ENCODE measurements at places on chromosomes 6 and 20. TPM values are rescaled to one million over a fixed set of nuclear protein-coding genes. Genes with fewer than 3 reads are reported as not detected.

RHAG gene
- total RNA-seq: not detected

C6orf58 gene
- total RNA-seq: not detected

ADGRG6 gene
- 28.8 TPM for total RNA-seq

RBM24 gene
- not detected for total RNA-seq

SEL1L2 gene
- not detected for total RNA-seq

EFCAB8 gene
- not detected for total RNA-seq

ARFGEF2 gene
- 33.5 TPM for total RNA-seq

GRCh38 chr6:95819461-95819860, 196.3 kb upstream of the FUT9 start:
- no peaks in the 10 kb centered on the region for H3K27me3 ChIP-seq
- no peaks in the 10 kb centered on the region for H3K4me1 ChIP-seq
- no peak for DNase-seq

GRCh38 chr6:34556493-34556892, 364 bp upstream of the SPDEF start:
- no peak overlapping the region for H3K4me3 ChIP-seq
- no peaks in the 10 kb centered on the region for H3K36me3 ChIP-seq
- H3K27ac ChIP-seq: no peak overlapping the region
- no peaks in the 10 kb centered on the region for H3K27me3 ChIP-seq
- DNase-seq: no peak

- no peak overlapping the region for H3K27ac ChIP-seq
- H3K27me3 ChIP-seq: no peaks in the 10 kb centered on the region
- H3K4me1 ChIP-seq: no peaks in the 10 kb centered on the region
- no peak for DNase-seq
- no peaks in the 10 kb centered on the region for H3K36me3 ChIP-seq
Observed at GRCh38 chr6:151275566-151275965, 35.8 kb downstream of the AKAP12 start.

GRCh38 chr6:44006123-44006871, 121.0 kb downstream of the MRPL14 start:
- no peak overlapping the region for H3K27ac ChIP-seq
- no peaks in the 10 kb centered on the region for H3K36me3 ChIP-seq
- H3K4me3 ChIP-seq: no peak overlapping the region
- no peak for DNase-seq
- no peaks in the 10 kb centered on the region for H3K27me3 ChIP-seq

DNA sequence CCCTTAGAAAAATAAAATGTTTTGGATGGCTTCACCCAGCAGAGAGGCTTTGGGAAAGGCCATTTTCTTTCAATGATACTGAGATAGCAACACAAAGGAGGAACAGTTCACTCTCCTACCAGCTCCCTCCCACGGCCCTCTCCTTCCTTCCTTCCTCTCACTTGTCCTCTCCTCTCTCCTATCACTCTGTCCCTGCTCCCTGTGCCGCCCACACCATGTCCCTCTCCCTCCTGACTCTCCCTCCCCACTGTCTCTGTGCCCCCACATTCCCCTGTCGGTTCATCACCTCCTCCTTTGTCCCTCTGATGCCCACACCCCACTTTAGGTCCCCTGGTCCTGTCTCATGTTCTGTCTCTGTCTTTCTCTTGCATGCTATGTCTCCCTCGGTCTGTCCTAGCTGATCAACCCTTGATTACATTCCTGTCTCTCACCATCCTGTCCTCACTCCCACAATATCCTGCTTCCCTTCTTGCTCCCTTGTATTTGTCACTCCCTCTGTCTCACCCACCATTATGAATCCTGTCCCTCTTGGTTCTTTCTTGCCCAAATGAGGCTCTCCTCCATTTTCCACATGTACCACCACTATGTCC, 30.1 kb downstream of the ELMO2 start:
- no peak for DNase-seq
- peaks cover 15% of the 10 kb centered on the region for H3K4me1 ChIP-seq
- H3K27ac ChIP-seq: peak overlapping the region; percentile 10
- no peak overlapping the region for H3K4me3 ChIP-seq
- no peaks in the 10 kb centered on the region for H3K27me3 ChIP-seq

DNA sequence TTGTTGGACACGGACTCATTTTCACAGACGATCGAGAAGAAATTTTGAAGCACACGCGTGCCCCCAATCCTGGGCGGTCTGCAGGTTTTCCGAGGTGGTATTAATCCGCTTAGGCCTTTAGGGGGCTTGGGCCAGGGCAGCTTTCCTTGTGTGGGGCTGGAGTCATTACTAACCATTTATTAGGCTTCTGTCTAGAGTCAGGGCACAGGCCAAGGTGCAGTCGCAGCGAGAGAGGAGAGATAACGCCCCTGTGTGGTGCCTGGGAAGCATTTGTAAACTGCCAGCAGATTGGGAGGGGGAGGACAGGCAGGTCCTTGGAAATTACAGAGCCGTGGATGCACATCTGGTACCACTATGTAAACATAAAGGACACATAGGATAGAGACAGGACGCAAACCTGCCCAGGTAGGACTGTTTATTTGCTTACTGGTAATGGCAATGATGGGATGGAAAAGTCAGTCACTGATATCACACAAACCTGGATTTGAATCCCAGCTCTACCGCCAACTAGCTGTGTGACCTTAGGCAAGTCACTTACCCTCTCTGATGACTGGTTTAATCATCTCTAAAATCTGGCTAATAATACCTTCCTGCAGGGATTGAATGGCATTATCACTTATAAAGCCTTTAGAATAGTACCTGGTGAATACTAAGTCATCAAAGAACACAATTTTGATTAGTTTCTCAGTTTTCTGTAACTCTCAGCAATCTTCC, 76.4 kb downstream of the TMEM242 start:
- no peak overlapping the region for H3K27ac ChIP-seq
- no peak for DNase-seq
- peaks cover 5% of the 10 kb centered on the region for H3K36me3 ChIP-seq

GRCh38 chr6:125867483-125867942, 76.8 kb downstream of the NCOA7 start:
- peak overlapping the region; percentile 39 for H3K4me3 ChIP-seq
- H3K27me3 ChIP-seq: no peaks in the 10 kb centered on the region
- H3K4me1 ChIP-seq: peaks cover 57% of the 10 kb centered on the region
- H3K36me3 ChIP-seq: peaks cover 32% of the 10 kb centered on the region
- H3K27ac ChIP-seq: peak overlapping the region; percentile 87

DNA sequence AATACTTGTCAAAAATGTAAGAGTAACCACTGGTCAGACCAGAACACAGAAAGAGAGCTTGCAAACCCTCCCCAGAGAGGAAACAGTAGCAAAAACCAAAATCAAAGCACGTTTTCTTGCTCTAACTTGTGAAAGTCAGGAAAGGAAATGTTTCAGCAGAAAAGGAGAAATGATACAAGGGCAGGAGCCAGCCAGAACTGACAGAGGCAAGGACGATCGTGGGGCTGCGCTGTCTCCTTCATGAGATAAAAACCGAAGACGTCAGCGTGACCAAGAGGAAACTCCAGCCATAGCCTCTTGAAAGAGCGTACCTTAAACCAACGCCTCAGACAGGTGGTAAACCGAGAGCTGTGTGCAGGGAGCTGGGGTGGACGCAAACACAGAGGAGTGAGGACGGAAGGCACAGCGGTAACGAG, 27.5 kb downstream of the LAMA5 start:
- H3K27ac ChIP-seq: no peak overlapping the region
- H3K27me3 ChIP-seq: no peaks in the 10 kb centered on the region
- H3K4me1 ChIP-seq: no peaks in the 10 kb centered on the region
- H3K4me3 ChIP-seq: no peak overlapping the region
- DNase-seq: no peak

DNA sequence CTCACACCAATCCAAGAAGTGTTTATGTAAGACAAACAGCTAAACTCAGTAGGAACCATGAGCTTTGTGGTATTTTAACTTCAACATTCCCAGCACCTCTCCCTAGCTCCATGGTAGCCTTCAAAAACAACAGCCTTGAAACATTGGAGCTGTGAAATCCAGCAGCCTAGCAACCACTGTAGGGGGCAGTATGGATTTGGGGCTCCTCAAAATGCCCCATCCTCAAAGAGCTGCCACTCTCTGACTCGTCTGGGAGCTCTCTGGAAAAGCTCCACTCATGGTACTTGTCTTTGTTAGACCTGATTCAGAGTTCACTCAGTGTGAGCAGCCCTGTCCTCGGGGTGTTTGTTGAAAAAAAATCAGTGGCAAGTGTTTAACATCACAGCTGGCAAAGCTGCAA, 82.9 kb downstream of the KIF6 start:
- no peak overlapping the region for H3K27ac ChIP-seq
- no peak for DNase-seq
- H3K4me1 ChIP-seq: no peaks in the 10 kb centered on the region
- H3K36me3 ChIP-seq: no peaks in the 10 kb centered on the region

GRCh38 chr20:588932-589672, 21.0 kb downstream of the TCF15 start:
- no peak overlapping the region for H3K27ac ChIP-seq
- no peaks in the 10 kb centered on the region for H3K36me3 ChIP-seq
- peaks cover 47% of the 10 kb centered on the region for H3K27me3 ChIP-seq
- DNase-seq: no peak

DNA sequence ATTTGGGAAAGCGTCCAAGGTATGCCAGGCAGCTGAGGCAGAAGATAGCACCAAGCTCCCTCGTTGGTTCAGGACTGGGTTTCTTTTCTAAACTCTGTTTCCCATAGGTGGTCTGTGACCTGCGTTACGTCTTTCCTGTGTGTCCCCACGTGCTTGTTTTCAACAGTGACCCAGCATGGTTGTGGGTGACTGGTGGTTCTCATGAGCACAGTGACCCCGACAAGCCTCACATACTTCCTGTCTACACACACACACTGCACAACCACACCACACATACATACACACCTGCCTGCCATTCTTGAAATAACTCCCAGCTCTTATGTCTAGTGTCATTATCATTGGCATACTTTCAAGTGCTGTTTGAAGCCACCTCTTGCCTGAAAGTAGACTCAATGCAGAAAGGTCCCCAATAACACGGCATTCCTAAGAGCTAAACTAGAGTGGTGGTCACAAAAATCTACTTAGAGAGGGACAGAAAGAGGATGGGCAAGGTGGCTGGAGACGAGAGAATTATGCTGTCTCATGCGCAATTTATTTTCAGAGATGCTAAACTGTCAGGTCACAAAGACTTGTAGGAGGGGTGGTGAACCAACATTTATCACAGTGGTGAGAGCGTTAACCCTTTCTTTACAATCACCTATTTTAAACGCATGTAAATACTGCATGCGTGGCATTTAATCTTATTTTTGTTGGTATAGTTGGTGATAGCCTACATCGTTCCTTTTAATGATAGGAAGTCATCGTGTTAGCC, 66.7 kb downstream of the GCNT2 start:
- no peak for DNase-seq
- H3K36me3 ChIP-seq: no peaks in the 10 kb centered on the region
- H3K27ac ChIP-seq: no peak overlapping the region
- no peaks in the 10 kb centered on the region for H3K4me1 ChIP-seq
- no peaks in the 10 kb centered on the region for H3K27me3 ChIP-seq
- H3K4me3 ChIP-seq: no peak overlapping the region

- H3K4me1 ChIP-seq: no peaks in the 10 kb centered on the region
- no peaks in the 10 kb centered on the region for H3K27me3 ChIP-seq
- no peak overlapping the region for H3K27ac ChIP-seq
- peaks cover 4% of the 10 kb centered on the region for H3K36me3 ChIP-seq
- no peak overlapping the region for H3K4me3 ChIP-seq
- peak; percentile 78 for DNase-seq
Observed at GRCh38 chr6:132530293-132530974, 7.6 kb upstream of the TAAR9 start.

DNA sequence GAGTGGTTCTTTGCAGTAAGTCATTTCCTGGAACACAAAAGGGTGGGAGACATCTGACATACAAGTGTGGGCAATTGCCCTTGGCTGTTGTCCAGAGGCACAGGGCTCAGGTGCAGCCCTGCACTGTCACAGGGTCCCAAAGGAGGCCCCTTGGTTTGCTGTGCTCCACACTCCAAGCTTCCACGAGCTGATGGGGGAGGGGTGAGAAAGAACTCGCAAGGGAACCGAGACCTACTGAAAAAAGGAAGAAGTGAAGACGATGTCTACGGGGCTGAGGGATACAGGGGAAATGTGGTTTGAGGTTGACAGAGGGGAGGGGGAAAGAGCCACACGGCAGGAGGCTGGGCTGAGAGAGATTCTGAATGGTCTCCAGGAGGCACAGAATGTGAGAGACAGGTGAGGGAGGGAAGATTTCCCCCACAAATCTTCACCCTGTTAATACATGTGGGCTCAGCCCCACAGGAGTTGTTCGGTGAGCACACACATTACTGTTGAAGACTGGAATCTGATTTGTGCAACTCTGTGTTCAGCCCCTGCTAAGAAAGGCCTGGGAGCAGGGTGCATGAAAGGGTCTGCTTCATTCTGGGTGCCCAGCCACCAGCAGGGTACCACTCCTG, 123.4 kb downstream of the LY86 start:
- no peaks in the 10 kb centered on the region for H3K27me3 ChIP-seq
- H3K36me3 ChIP-seq: no peaks in the 10 kb centered on the region
- H3K27ac ChIP-seq: peak overlapping the region; percentile 73
- peaks cover 16% of the 10 kb centered on the region for H3K4me1 ChIP-seq
- H3K4me3 ChIP-seq: peak overlapping the region; percentile 36

- H3K27ac ChIP-seq: no peak overlapping the region
- H3K4me3 ChIP-seq: no peak overlapping the region
- no peaks in the 10 kb centered on the region for H3K27me3 ChIP-seq
- peaks cover 60% of the 10 kb centered on the region for H3K36me3 ChIP-seq
- DNase-seq: no peak
Observed at GRCh38 chr6:83152913-83153312, 40.2 kb downstream of the PGM3 start.

- H3K36me3 ChIP-seq: no peaks in the 10 kb centered on the region
- no peak overlapping the region for H3K4me3 ChIP-seq
- DNase-seq: no peak
- no peaks in the 10 kb centered on the region for H3K27me3 ChIP-seq
Observed at GRCh38 chr6:166194914-166195859, 27.5 kb upstream of the TBXT start.

DNA sequence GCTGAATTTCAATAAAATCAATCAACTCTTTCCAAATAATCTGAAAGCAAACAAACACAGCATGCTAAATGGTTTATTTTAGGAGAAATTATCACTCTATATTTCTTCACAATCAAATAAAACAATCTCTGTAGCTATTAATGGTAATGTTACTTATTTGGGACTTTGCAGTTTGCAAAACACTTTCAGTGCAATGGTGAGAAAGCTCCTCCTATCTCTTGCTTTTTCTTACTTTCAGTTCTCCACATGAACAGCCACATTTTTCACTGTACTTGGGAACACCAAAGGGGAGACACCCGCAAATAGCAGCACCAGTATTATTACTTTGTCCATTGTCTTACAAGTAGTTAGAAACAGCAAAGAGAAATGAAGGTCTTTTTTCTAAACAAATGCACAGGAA, 92.4 kb downstream of the DST start:
- no peak for DNase-seq
- H3K27me3 ChIP-seq: no peaks in the 10 kb centered on the region
- H3K36me3 ChIP-seq: peaks cover 76% of the 10 kb centered on the region
- no peak overlapping the region for H3K27ac ChIP-seq
